Vagina (tissue), 2 donors: ENCODE measurements at places on chromosomes 12 and 14.
A peak's percentile ranks its signal among the peaks of the same experiment; 100 is the strongest.

DNA sequence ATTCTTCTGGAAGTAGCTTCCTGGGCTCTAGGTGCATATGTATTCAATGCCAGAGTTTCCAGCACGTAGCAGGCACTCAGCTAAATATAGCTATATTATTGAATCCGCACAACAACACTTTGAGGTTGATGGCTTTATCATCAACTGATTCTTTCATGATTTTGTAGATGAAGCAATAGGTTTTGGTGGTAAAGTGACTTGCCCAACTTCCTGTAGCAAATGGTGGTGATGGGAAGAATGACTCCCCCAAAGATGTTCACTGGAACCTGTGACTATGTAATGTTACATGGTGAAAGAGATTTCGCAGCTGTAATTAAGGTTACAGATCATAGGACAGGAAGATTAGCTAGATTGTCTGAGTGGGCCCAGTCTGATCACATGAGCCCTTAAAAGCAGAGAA is 3.2 kb downstream of the TDRD9 start:
- DNase-seq, result no peak

- no peak for DNase-seq
Observed at GRCh38 chr12:57224973-57225679, 4.4 kb upstream of the SHMT2 start.

GRCh38 chr12:50065726-50066310 is 8.4 kb downstream of the ASIC1 start:
- no peak for DNase-seq

DNA sequence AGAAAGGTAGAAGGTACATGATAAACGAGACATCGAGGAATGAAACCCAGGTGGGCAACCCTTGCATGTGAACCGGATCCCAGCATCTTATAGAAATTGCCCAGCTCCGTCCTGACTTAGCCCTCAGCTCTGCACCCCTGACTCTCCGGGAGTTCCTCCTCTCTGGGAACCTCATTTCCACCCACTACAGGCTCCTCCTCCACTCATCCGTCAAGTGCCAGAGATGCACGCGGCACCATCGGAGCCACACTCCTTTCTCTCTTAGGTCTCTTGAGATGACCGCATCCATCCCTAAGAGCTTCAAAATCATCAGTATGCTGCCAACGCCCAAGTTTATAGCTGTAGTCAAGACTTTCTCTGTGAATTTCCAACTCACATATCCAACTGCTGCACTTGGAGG is 84.7 kb downstream of the TTC7B start:
- DNase-seq, result peak; percentile 47

DNA sequence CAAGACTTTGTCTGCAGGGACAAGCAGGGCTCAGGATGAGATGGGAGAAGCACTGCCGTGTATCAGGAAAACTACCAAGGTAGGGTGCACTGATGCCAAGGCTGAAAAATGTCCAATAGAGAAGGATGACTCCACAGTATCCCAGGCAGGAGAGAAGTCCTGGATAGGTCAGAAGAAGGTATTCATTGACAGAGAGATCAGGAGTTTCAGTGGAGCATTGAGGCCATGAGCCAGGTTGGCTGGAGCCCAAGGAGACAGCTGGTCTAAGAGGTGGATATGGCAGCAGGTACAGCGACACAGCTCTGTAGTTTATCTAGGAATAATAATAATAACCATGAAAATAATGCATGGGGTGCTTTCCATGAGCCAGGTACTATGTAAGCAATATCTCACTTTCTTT is 180.9 kb downstream of the EXOC5 start:
- no peak for DNase-seq

- DNase-seq, result no peak
Observed at GRCh38 chr12:93191956-93192355, 185.8 kb upstream of the NUDT4 start.

GRCh38 chr14:32597771-32598170 is 268.7 kb downstream of the AKAP6 start:
- DNase-seq, result no peak

- DNase-seq, result no peak
Observed at GRCh38 chr14:30337456-30337855, 221.5 kb upstream of the G2E3 start.

DNA sequence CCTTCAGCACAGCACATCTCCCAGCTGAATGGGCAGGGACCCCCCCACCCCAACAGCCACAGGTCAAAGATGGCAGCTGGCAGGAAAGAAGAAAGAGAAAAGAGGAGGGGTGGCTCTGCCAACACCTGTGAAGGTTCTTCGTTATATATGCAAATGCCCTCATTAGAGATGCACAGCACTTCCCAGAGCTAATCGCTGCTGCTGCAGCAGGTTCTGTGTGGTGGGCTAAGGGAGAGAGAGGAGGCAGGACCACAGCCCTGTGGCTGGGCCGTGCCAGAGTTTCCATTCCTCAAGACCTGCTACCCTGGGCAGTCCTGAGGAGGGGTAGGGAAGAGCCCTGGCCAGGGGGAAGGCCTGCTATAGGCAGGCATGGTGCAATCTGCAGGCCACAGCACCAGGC is 28.7 kb downstream of the SMUG1 start:
- no peak for DNase-seq

DNA sequence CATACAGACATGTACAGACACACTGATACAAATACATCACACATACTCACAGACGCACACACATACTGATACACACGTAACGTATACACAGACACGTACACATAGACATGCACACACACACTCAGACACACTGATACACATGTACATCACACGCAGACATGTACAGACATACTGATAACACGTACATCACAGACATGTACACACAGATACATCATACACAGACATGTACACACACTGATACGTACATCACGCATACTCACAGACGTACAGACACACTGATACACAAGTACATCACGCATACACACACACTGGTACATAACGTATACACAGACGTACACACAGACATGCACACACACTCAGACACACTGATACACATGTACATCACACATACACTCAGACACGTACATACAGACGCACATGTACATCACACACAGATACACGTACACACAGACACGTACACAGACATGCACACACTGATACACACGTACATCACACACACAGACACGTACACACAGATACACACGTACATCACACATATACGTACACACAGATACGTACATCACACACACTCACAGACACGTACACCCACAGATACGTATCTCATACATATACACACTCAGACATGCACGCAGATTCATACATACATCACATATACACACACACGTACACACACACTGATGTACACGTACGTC is 5.1 kb downstream of the ZNF605 start:
- DNase-seq, result no peak

DNA sequence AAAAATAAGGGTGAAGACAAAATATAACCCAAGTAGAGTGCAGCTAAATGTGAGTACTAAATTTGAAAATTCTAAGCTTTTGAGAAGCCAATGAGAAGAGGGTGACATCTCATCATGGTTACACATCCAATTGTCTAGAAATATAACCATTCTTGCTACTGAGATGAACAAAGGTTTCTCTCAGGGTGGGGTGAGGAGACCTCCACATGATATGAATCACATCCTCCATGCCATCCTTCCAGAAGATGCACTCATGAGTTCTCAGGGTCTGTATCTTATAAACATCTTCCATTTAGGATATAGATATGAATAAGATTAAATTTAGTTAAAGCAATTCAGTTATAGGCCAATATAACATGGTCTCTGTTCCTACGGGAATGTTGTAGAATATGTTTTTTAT is 38.9 kb upstream of the E2F7 start:
- no peak for DNase-seq

GRCh38 chr12:93379326-93379980 is 1.7 kb downstream of the NUDT4 start:
- no peak for DNase-seq

DNA sequence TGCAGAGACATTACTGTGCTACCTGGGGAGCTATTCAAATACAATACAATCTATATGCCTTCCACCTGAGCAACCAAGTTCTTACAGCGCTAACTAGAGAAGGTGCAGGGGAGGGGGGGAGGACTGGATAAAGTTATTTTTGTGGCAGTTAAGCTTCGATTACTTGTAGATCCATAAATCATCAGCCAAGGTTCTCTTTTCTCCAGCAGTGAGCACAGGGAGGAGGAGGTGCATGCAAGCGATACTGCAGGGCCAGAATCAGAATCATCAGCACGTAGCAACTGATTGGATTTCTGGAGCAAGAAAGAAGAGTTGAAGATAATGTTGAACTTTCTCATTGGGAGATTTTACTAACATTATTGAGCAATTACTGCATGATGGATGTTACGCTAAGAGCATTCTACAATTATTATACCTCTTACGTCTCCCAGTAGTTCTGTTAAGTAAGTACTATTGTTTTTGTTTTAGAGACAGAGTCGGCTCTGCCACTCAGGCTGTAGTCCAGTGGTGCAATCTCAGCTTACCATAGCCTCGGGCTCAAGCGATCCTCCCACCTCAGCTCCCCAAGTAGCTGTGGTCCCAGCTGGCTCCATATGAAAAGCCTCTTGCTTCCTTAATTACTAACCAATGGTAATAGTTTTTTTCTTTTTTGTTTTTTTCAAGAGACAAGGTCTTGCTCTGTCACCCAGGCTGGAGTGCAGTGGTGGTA is 74.6 kb upstream of the EEA1 start:
- DNase-seq, result no peak

DNA sequence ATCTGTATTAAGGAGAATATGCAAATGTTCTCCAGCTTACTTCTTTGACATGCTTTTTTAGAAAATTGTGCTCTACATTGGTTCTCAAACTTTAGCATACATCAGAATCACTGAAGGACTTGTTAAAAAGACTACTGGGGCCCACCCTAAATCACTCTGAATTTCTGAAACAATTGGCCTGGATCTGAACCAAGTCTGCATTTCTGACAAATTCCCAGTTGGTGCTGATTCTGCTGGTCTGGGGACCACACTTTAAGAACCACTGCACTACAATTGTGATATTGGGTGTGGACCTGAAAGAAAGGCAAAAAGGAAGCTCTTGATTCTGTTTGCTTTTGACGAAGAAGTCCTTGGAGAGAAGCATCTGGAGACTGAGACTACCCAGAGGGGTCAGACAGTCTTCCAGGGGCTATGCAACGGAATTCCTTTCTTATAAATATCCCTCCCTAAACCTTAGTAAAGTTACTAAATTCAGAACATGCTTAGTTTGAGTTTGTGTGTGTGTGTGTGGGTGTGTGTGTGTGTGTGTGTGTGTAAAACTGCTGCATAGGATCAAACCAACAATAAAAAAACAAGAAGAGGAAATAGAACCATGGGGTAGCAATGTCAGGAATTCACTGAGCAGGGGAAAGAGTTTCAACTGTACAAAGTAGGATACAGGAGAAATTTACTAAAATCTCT is 36.8 kb downstream of the EAPP start:
- no peak for DNase-seq

GRCh38 chr14:60565211-60565610 is 56.3 kb downstream of the SIX6 start:
- DNase-seq, result no peak

GRCh38 chr14:103943673-103944072 is 1.3 kb upstream of the RD3L start:
- no peak for DNase-seq

- no peak for DNase-seq
Observed at GRCh38 chr14:49959822-49960408, 67.0 kb downstream of the ARF6 start.

DNA sequence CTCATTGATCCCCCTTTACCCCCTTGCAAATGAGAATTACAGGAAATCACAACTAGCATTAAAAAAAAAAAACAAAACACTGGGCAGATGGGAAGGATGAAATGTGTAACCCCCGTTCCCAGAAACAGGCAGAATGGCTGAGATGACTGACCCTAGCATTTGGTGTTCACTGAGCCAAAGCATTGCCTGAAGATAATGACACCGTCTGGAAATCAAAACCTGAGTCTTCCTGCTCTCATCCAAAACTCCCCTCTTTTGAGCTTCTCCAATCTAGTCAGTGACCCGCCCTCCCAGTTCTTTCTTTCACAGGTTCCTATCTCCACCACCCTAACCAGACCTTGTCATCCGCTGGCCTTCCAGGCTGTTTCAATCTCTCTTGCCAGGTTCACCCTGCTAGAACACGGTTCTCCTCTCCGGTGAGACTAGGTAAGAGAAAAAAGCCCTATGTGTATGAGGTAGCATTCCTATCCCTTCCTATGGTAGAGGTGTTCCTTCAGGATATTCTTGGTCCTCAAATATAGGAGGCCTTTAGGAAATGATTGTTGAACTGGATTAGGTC is 21.3 kb downstream of the SUSD6 start:
- no peak for DNase-seq
